ENCODE measurements at places on chromosomes 7 and 10.

- no peak for DNase-seq
Measured at GRCh38 chr10:71737834-71738197, 18.2 kb upstream of the C10orf105 start.

DNA sequence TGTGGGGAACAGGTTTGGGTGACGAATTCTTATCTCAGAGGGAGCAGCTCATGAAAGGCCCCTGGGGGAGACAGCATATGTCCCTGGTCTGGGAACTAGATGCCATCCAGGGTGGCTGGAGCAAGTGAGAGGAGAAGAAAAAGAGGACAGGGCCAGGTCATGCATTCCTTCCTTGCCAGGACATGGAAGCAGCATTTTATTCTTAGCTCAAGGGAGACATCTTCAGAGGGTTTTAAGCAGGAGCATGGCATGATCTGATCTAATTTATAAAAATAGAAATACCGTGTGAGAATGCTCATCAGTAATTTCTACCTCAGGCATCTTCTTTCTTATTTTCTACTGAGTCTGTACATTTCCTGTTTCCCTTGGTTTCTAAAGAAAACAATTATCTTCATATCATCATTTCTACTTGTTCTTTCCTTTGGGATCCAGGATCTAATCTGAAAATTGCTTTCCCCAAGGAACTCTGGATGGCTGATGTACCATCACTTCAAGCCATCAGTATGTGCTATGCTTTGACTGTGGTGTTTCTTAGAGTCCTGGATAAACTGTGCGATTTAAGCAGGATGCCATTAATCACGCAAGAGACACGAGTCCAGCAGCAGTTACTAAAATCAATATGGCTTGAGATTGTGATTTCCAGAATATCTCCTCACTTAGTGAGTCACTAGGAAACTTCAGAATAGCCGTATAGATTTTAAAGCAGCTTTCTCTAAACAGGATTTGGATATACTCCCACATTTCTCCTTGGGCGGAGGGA is 386.2 kb downstream of the GALNT17 start:
- no peak for DNase-seq

- no peak for DNase-seq
Measured at GRCh38 chr10:112739592-112740353, 210.3 kb upstream of the TCF7L2 start.

DNA sequence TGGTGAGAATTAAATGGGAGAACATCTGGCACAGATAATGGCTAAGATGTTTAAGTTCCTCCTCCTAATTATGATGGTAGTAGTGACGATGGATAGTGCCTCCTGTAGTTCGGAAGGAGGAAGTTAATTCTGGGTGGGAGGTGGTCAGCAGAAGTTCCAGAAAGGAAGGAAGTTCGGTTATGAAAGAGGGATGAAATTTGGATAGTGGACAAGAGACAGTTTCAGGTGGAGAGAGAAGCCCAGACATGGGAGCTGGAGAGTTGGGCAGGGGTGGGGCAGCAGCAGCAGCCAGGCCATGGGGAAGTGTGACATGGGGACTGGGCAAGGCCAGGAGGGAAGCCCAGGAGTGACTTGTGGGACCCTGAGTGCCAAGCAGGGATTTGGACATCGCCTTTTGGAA is 99.5 kb downstream of the CCNY start:
- DNase-seq: no peak

GRCh38 chr10:92848037-92848440 is 281 bp upstream of the EXOC6 start:
- DNase-seq: no peak

DNA sequence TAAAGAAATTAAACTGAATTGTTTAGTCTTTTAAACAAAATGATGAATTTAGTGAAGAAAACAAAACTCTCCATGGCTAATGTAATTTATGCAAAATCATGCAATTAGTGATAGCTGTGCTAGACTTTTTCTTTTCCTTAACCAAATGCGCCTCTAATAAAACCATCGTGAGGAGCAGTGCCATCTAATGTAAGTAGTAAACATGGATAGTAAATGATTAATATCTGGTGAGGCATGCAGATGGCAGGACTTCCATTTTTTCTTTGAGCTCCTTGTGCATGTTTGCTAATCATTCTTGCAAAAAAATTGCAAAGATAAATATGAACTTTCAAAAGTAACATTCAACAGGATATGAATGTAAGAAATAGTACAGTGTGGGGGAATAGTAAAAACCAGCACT is 2.3 kb downstream of the INSYN2A start:
- DNase-seq: no peak

- no peak for DNase-seq
Measured at GRCh38 chr7:37045681-37046179, 321.4 kb upstream of the AOAH start.

DNA sequence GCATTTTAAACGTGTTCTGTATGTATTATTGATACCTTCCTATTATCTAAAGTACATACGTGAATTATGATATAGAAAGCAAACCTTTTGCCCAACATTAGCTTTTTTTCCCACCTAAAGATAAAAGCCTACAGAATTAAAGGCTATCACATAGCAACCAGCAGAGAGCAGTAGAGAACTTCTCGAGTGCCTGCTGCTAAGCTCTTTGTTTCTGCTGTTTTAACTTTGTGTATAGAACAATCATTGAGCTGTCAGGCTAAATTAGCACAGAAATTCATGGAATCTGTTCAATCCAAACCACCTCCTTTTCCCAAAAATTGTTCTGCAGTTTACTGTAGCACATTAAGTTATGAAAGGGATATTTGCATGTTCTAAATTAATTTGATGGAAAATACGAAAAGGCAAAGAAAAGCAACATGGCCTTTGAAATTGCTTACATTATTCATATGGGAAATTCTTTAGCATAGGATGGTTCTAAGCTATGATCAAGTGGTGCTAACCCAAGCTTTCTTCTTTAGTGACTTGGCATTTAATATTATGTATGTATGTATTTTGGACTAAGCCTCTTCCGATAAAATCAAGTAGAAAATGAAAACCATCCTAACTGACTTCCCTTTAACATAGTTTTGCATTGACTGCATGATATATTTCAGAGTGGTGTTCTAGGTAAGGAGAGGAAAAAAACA is 1288.5 kb downstream of the GATA3 start:
- peak; percentile 35 for DNase-seq

DNA sequence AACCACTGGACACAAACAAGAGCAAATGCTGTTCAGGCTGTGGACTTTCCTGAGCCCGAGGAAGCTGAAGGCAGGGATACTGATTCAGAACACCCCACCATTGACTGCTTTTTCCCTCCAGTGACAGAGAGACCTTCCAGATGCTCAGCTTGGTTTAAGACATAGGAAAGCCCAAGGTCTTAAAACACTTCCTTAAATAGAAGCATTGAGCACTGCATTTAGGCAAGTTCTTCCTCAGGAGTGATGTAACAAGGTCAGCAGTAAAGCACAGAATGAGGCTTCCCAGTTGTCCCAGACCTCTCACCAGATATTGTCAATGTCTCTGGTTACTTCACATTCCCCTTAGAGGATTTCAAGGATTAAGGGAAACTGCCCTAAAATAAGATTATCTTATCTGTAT is 19.6 kb upstream of the CDCA7L start:
- DNase-seq: no peak

- DNase-seq: no peak
Measured at GRCh38 chr7:123639631-123640030, 16.0 kb upstream of the LMOD2 start.

DNA sequence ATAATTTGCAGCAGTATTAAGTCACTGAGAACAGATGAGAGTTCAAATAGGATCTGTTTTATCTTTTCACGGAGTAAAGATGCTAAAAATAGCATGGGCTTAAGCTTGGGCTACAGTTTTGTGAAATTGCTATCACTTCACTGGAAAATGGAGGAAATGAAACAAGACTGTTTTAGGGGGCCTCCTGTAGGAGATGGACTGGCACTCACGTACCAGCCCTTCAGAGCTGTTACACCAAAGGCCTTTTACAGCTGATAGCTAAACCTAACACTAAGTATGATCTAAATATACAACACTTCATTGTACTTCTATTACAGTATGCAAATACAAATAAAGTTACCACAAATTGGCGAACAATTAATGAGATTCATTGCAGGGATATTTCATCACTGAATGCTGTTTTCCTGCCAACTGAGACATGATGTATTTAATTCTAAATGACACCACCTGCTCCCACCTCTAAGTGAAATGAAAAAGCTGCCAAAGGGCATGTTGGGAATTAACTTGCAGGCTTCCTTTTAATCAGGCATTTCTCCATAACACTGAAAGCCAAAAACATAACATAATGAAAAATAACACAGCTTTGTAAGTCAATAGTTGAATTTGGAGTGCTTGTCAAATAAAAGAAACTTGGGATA is 304.5 kb upstream of the LRRN3 start:
- no peak for DNase-seq

DNA sequence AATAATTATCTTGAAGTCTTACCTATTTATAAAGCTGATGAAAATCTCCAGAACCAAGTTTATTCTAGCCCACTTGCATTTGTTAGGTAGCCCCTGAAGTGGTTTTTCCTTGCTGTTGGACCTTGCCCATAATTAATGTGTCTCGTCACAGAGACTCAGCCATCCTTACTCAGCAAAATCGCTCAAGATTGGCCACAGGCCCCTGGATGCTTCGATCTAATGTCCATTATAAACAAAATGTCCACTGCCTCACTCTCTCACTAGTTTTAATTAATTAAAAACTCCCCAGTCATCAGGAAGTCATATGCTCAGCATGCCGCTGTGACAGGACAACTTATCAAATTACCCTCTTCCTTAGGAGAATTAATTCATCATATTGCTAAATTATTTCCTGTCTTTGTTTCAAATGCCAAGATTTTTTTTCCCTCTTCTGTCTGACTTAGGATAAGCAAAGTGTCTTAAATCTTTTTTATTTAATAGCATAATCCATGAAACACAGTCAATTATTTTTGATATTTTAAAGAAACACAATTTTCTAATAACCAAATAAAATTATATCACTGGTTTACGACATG is 126.8 kb upstream of the PCLO start:
- no peak for DNase-seq

- no peak for DNase-seq
Measured at GRCh38 chr7:2726316-2727018, 38.5 kb downstream of the AMZ1 start.

GRCh38 chr10:72318418-72319262 is 36.1 kb downstream of the DNAJB12 start:
- DNase-seq: no peak

GRCh38 chr10:693506-693905 is 4.0 kb upstream of the DIP2C start:
- DNase-seq: no peak

- DNase-seq: no peak
Measured at GRCh38 chr7:150838965-150839650, 13.2 kb upstream of the AOC1 start.

DNA sequence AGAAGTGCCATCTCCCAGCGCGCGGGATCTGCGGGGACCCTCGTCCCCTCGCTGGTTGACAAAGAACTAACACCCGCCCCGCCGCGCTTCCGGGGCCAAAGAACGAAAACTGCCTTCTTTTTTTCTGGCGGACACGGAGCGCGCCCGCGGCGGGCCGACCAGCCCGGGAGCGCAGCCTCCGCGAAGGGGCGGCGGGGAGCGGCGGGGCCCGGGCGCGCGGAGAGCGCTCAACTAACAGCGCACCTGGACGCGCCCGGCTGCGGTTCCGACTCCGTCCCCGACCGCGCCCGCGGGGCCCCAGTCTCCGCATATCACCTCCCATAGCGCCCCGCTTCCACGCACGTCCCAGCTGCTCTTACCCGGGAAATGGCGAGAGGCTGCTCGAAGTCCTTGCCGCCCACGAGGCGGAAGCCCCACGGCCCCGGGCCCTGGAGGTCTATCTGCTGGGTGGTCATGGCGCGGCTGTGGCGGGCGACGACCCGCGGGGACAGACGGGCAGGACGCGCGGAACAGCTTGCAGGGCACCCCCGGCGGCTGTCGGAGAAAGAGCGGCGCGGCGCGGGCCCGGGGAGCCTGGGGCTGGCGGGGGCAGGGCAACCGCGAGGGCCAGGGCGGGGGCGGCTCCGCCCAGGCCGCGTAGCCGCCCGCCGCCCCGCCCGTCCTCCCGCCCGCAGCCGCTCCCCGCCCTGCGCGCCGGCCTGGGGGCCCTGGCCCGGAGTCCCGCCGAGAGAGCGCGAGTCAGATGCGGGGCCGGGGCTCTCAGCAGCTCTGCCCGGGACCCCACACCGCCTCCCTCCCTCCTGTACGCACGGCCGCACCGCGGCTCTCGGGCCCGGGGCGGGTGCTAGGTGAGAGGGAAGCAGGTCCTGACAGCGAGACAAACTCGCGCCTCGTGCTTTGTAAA is at the start of gene PDLIM1:
PDLIM1 (minus strand) TSS at position 543 of the 904 bp plus-strand sequence; CDS start at position 455, 88 bp downstream.
- peak; percentile 46 for DNase-seq

GRCh38 chr7:111760043-111760442 is 197.8 kb upstream of the IMMP2L start:
- DNase-seq: no peak

DNA sequence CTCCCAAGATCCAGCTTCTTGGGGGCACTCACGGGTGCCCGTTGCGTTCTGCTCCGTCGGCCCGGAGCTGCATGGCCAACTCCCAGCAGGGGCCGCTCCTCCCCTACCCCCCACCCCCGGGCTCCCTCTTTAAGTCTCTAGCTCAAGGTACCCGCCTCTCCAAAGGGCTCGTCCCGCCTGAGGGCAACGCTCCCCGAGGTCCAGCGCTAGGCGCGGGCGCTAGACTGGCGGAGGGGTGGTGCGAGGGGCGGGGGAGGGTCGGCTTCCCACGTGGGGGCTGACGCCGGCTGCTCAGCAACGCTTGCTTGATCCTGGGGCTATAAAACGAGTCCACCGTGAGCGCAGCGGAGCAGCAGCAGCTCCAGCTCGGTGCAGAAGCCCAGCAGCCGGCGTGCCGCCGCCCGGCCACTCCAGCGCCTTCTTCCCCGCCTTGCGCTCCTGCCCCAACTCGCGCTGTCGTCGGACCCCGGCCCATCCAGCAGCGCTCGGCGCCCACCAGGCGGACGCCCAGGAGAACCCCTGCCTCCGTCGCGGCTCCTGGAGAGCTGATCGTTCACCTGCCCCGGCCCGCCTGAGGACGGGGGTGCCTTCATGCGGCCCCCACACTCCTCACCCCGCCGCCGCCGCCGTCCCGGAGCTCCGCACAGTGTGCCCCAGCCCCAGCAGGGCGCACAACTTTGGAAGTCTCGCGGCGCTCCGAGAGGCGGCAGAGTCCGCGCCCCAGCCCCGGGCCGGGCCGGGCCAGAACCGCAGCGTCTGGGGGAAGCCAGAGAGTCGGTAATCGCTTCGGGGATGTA is at the start of gene ADRA2A:
ADRA2A (plus strand) TSS at position 348 of the 797 bp plus-strand sequence. CDS start 968 bp downstream, outside the sequence.
- peak; percentile 6 for DNase-seq

GRCh38 chr10:1293636-1294435 is 237.7 kb downstream of the WDR37 start:
- DNase-seq: no peak

DNA sequence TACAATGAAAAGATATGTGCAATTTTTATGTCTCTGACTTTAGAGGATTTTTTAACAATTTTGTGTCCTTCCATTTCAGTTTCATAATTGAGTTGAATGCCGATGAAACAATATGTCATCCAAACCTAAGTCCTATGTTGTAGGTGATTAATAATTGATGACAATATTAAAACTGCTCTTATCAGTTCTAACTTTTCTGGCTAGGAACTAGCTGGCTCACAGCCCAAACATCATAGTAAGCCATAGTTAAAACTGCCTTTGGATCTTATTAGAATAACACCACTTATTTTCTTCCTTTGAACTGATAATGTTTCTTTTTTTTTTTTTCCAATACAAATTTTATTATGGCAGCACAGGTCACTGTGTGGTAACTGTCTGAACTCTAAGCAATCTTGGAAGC is 230.9 kb downstream of the GRM8 start:
- DNase-seq: no peak

- DNase-seq: no peak
Measured at GRCh38 chr7:140617081-140617480, 23.5 kb downstream of the DENND2A start.
